NCI-H510A (cell line): ENCODE measurements at places on chromosomes 11 and 22.

DNA sequence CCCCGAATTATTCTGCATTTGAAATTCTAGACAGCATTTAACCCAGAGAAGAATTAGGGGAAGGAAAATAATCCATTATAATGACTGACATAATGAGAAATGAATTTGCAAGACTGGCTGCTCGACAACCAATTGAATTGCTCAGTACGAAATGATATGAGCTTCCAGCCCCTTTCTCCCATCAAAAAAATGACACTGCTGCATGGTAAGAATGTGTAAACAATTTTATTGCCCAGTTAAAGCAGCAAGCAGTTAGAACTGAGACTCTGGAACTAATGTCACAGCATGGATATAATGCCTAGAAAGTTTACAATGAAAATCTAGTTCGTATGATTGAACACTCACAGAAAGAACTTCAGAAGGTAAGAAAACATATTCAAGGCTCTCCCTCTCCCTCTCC, 24.7 kb upstream of the PCF11 start:
- DNase-seq = no peak

- DNase-seq = no peak
Measured at GRCh38 chr11:67820081-67820480, 145.7 kb upstream of the ALDH3B2 start.

- no peak for DNase-seq
Measured at GRCh38 chr11:30772908-30773307, 186.8 kb upstream of the MPPED2 start.

DNA sequence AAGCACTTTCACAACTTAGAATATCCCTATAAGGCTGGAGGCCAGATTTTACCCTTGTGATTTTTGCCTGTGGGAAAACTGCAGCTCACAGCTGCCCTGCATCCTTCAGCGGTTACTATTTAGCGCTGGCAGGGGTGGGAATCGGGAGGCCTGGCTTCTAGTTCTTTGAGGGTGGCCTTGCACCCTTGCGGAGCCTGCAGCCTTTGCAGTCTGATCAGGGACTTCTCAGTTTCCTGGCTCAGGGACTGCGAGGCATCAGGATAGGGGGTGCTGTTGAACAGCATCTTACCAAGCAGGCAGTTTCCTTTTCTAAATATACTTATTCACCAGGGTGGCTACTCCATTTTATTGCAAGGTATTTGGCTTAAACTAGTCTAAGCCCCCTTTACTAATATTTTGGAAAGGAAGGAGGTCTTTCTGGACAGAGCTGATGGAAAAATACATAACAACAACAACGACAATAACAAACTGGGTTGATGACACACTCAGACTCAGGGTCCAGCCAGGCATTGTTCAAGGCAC, 2.9 kb upstream of the APOA1 start:
- DNase-seq = no peak

- DNase-seq = no peak
Measured at GRCh38 chr22:22013559-22014284, 31.1 kb upstream of the TOP3B start.

- DNase-seq = no peak
Measured at GRCh38 chr22:35657571-35658312, 9.5 kb downstream of the APOL6 start.

GRCh38 chr11:130816546-130817329, 99.5 kb downstream of the SNX19 start:
- no peak for DNase-seq

DNA sequence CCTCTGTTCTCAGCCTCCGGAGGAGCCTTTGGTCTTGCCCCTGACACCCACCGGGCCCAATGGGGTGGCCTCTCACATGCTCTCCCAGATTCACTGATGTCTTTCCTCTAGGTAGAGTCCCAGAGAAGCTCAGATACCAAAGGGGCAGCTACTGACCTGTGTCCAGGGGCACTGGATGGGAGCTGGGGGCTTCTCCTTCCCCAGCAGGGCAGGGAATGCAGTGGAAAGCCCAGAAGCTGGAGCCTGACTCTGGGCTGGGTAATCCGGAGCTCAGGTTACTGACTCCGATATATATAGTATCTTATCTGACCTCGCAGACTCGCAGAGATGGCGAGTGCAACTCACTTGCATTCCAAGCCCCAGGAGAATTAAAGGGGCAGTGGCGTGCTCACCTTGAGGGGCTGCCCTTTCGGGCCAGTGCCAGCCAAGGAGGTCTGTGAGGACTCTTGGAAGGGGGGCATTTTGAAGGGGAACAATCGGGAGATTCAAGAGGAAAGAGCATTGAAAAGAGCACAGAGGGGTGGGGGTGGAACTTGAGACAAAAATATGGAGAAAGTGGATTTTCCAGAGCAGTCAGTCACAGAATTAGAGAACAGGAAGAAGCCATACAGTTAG, 2.5 kb downstream of the USP2 start:
- no peak for DNase-seq

DNA sequence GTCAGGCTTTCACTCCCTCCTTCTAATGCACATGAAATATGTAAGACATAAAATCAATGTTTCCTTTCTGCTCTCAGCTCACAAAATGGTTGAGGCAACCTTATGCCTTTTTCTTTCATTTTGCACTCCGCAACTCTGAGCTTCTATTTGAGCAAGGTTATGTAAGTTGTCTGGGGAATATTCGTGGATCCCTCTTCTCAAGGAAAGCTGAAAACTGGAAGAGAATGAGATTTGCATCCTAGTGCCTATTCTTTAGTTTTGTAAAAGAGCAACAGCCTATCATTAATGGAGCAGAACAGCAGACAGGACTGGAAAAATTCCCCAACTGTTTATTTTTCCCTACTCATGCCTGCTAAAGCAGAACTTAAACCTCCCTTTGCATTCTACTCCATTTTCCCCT, 141.7 kb downstream of the FAM76B start:
- DNase-seq = no peak

DNA sequence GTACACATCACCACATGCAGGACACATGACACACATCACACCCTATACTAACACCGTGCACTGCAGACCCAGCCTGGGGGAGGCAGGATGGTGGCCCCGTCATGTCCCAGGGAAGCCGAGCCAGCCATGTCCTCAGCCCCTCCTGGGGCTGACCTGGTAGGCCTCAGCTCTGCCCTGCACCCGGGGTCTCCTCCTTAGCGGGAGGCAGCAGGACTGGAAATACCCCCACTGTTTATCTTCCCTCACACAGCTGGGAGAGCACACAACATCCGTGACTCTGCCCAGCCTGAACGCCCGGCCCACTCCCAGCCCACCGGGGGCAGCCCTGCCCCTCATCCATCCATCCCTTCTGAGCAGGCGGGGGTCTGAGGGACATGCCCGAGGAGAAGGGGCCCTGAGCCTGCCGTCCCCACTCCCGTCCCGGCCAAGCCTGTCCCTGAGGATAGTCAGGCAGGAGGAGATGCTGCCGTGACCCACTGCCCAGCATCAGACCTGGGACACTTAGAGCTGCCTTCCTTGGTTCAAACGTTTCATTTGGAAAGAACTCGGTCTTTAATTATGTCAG, 945.0 kb downstream of the BRD1 start:
- no peak for DNase-seq

DNA sequence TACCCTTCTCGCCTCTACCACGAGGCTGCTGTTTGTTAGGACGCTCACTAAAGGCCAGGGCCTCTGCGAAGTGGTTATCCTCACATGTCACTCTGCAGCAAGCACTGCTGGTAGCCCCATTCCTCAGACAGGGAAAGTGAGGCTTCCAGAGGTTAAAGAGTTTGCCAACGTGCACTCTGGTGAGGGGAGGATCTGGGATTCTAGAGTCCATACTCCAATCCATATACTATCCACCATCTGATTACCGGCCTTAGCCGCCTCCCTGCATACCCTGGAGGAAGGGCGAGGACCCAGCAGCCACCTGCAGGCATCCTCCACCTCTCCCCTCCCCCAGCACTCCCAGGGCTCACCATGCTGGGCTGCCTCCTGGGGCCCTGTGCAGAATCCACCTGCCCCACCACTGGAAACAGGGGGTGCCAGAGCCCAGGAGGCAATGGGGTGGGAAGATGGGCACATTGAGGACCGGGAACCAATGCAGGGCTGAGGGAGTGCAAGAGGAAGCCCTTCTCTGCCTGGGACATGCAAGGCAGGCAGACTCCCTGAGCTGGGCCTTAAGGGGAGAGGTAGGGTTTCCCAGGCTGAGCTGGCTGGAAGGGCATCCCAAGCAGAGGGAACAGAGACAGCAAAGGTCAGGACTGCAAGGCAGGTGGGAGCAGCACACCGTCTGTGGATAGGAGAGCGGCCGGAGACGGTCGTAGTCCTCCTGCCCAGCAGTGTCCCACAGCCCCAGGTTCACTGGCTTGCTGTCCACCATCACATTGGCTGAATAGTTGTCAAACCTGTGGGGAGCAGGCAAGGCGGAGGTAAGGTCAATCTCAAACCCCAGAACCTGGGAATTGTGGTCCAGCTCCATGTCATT, 11.7 kb downstream of the RAC2 start:
- DNase-seq = no peak

DNA sequence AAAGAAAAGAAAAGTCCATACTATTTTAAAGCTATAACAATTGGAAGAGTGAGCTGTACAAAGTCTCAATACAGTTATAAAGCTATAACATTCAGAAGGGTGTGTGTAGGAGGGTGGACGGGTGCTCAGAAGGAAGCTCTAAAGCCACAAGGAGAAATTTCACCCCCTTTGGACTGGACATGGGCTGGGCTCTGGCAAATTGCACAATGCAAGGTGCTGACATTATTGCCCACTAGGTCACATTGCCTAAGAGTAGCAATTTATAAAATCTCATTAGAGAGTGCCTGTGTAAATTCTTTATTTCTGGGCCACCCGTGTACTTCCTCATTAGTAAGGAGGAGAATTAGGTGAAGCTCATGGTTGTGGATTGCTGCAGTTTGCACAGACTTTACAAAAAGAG, 5.7 kb upstream of the APOBEC3A start:
- no peak for DNase-seq

- DNase-seq = no peak
Measured at GRCh38 chr22:43826142-43827002, 14.3 kb upstream of the EFCAB6 start.

- DNase-seq = no peak
Measured at GRCh38 chr11:34351687-34352469, 5.9 kb downstream of the ABTB2 start.

DNA sequence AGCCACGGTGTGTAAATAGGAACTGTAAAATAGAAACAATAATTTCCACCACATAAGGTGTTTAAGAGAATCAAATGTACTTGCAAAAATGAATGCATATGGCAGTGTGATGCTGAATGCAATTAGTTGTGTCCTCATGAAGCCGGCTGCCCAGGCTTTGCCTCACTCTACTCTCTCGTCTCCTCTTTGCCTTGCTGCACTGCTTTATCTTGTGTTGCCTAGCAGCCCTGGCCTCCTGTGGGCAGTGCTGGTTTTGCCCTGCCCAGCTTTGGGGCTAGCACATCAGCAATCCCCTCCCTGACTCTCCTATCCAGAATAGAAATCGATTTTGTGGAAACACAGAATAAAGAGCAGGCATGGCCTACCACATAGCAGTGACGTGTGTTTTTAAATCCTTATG, 30.0 kb downstream of the LRRC32 start:
- DNase-seq = no peak

- no peak for DNase-seq
Measured at GRCh38 chr11:69866648-69867047, 47.4 kb upstream of the FGF3 start.

GRCh38 chr11:45485070-45485707, 180.2 kb downstream of the CHST1 start:
- no peak for DNase-seq

- no peak for DNase-seq
Measured at GRCh38 chr11:58912124-58912523, 27.2 kb upstream of the GLYATL1 start.

DNA sequence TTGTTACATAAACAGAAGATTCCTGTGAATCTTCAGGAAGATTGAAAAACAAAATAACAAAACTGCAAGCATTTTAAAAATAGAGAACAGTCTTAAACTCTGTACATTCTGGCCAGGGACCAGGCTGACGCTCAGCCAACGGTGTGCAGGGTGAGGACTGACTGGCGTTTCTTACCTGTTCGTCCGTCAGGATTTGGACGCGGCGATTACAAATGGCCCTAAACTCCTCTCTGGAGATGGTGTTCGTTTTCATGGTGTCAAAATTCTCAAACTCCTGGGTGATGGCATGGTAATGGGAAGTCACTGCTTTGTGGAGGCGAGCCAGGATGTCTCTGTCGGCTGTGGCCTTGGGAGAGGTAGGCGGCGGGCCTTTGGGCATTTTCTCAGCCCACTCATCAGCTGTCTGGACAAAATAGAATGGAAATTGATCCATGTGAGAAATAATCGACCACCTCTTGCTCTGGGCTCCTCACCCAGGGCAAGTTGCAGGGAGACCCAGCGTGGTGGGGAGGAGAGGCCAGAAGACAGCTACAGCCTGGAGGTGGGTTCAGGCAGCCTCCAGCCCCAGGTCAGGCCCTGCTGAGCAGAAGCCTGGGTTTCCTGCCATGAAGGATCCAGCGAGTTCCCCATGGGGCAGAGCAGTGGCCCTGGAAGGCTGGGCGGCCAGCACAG, 143.0 kb downstream of the MPPED1 start:
- no peak for DNase-seq

GRCh38 chr22:10778296-10778814, 4749.6 kb upstream of the OR11H1 start:
- DNase-seq = no peak

DNA sequence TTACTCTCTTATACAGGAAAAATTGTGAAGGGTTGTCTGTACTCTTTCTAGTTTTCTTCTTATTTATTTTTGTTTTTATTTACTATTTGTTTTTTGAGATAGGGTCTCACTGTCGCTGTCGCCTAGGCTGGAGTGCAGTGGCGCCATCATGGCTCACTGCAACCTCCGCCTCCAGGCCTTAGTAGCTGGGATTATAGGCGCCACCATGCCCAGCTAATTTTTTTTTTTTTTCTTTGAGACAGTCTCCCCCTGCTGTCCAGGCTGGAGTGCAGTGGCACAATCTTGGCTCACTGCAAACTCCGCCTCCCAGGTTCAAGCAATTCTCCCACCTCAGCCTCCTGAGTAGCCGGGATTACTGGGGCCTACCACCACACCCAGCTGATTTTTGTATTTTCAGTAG, 18.4 kb downstream of the CUL5 start:
- DNase-seq = no peak

DNA sequence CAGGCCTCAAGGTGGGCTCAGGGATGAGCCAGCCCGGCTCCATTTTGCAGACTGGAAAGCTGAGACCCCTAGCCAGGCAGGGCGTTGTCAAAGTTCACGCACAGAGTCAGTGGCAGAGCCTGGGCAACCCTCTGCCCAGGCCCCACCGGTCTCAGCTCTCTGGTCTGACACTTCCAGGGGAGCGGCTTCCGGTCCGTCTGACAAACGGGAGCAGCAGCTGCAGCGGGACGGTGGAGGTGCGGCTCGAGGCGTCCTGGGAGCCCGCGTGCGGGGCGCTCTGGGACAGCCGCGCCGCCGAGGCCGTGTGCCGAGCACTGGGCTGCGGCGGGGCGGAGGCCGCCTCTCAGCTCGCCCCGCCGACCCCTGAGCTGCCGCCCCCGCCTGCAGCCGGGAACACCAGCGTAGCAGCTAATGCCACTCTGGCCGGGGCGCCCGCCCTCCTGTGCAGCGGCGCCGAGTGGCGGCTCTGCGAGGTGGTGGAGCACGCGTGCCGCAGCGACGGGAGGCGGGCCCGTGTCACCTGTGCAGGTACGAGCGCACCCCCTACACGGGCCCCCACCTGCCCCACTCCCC, 36.0 kb downstream of the CD6 start:
- no peak for DNase-seq

GRCh38 chr22:50298937-50299784, 8.3 kb downstream of the PLXNB2 start:
- no peak for DNase-seq
